ENCODE measurements at places on chromosomes 11 and 22.

DNA sequence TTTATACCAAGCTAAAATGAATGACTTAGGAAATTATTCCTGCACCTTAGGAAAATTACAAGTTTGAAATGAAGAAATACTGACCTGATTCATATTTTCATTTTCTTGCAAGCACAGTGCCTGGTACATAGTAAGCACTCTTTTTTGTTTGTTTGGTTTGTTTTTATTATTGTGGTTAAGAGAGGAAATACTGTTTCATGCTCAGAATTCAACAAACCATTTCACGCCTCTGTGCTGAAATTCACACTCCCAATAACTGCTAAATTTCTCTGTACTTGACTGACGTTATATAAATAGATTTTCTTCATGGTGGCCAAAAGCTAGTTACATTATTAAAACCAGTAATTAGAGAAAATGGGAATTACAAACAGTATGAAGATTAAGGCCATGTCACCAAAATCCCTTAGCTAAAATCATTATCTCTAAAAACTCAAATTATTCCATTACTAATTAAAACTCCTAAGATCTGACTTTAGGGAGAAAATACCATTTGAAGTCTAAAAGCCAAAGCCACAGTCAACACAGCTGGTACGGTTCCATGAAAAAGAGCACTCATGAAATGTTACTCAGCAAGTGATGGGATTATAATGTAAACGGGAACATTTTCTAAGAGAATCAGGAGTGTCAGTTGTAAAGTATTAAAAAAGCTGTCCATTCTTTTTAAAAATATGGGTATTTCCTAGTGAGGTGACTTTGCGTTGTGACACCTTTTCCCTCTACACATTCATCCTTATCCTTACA is 77.8 kb upstream of the DDI1 start:
- DNase-seq: no peak

- DNase-seq: no peak
Observed at GRCh38 chr11:121304759-121305158, 12.2 kb downstream of the SC5D start.

DNA sequence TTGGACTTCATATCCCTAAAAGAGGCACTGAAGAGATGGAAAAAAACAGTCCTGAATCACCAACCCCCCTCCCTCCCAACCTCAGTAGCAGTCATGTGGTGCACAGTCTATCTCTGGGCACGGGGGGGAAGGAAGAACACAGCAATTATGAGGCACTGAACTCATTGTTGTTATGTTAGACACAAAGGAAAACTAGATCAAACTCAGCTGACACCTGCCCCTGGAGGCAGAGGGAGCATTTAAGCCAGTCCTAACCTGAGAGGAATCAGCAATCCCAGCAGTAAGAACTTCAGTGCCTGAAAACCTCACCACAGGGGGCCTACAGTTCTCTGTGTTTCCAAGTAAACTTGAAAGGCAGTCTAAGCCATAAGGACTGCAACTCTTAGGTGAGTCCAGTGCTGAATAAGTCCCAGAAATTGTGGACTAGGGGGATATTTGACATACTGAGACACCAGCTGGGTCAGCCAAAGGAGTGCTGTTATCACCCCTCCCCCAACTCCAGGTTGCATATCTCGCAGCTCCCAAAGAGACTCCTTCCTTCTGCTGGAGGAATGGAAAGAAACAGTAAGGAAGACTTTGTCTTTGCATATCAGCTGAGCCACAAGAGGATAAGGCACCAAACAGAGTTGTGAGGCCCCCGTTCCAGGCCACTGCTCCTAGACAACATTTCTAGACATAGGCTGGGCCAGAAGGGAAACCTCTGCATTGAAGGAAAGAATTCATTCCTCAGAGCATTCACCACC is 72.5 kb downstream of the GLYATL1 start:
- no peak for DNase-seq

GRCh38 chr22:41857155-41857859 is 24.4 kb downstream of the SREBF2 start:
- peak; percentile 36 for DNase-seq

DNA sequence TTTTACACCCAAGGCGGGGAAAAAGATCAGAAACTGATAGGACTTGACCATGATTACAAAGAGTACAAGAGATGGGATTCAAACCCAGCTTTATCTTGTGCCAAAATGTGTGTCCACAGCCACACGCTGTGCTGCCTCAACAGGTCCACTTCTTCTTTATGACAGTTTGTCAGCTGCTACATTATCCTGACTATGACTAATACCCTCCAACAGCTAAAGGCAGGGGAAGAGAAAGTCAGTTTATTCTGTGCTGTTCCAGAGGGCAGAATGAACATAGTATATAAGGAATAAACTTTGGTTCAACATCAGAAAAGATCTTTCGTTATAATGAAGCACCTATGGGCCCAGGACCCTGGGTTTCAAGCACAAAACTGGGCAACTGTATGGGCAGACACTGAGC is 668.2 kb upstream of the TENM4 start:
- no peak for DNase-seq

DNA sequence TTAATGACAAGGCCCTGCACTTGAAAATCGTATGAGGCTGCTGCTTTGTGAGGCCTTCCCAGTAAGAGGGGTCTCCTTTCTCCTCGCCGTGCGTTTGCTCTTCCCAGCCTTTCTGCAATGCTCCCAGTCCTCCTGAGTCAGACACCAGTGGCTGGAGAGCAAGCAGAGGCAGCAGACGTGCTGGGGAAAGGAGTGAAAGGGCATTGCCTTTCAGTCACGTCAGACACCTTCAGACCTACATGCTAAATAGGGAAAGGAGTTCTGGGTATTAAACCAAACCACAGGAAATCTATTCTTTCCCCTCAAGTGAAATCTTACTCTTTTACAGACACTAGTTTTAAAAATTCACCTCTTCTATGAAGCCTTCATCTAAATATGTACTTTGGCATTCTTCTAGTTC is 274.8 kb downstream of the NTM start:
- DNase-seq: no peak

DNA sequence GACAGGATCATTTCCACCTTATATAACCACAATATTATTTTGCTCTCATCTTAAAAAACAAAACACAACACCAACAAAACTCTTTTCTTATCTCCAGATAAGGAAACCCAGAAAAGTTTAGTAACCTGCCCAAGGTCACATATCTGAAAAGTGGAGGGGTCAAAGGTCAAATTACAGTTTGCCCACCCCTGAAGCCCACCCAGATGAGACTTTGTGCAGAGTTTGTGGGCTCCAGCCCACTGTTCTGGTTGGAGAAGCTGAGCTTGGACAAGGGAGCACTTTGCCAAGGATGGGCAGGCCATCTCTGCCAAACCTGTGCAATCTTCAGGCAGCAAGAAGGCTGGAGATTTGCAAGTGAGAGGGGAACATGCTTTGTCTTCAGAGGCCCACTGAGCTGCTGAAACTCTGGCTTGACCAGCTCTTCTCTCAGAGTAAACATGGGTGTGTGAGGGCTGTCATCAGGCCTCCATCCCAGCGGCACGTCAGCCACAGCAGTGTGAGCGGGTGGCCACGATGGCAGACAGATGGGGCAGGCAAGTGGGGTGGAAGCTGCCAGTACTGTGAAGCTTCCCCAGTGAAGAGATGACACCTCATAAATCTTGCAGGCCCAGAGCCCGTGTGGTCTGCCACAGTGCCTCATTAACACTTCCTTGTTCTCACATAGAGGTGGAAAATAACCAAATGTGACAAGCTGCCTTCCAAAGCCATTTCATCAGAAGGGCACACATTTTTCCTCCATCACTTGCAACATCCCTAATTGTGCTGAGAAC is 111.8 kb downstream of the CCDC81 start:
- DNase-seq: no peak

All from stimulated activated CD4-positive, alpha-beta T cell treated with anti-CD3 and anti-CD28 coated beads, TNF-alpha, amount 100 ng/mL, for 1 hour (primary cell).